NCI-H2171 (cell line): ENCODE measurements at places on chromosomes 1 and 21.

GRCh38 chr21:35323947-35324346 lies 274.8 kb upstream of the RUNX1 start:
- no peak for DNase-seq

- no peak for DNase-seq
Measured at GRCh38 chr1:95438218-95438948, 204.4 kb downstream of the RWDD3 start.

DNA sequence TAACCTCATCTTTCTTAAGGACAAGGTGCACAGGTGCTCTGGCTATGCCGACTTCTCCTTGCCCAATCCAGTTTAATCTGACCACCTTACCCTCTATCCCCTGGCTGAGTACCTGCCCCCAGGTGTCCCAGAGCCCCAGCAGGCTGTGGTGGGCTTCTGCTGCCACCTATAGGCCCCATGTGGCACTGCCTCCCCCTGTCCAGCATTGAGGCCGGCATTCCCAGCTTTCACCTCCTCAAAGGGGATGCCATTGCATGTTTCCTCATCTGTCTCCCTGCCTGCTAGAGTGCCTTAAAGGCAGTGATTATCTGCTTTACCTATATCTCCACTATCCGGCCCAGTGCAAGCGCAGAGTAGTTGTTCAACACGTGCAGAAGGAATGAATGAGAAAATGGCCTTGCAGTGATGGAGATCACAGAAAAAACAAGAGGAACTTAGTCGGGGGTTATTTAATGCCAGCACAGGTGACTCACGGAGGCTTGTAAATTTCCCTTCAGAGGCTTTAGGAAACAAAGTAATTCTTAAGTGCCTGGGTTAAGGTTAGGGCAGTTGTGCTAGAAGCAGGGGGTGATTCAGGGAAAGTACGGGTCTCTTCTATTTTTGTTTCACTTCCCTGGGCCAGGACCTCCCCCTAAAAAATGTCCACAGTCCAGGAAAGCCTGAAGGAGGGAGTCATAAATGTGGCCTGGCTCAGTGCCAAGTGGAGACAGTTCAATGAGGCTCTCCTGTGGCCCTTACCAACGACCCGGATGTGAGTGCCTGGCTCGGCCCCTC lies 131.8 kb upstream of the NGF start:
- DNase-seq, result no peak

DNA sequence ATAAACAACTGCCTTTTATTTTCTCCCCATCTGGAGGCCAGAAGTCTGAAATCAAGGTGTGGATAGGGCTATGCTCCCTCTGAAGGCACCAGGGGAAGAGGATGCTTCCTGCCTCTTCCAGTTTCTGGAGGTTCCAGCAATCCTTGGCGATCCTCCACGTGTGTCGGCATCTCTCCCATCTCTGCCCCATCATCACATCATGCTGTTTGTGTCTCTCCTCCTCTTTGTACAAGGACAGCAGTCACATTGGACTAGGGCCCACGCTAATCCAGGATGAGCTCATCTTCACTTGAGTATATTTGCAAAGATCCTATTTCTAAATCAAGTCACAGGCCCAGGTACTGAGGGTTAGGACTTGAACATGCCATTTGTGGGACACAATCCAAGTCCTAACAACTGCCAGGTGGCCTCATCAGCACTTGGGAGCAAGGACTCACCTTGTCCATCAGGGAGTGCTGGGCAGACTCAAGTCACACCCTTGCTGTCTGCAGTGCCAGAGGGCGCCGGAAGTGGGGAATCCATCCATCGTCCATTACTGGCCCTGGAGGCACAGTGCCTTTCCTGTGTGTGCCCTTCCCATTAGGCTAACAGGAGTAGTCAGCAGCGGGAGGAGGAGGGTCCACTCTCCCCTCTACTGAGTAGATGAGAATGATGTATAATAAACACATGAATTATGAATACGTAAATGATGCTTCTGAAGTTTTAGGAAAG lies 185.4 kb upstream of the AJAP1 start:
- DNase-seq, result no peak

GRCh38 chr1:26539722-26540121 lies 10.2 kb downstream of the RPS6KA1 start:
- no peak for DNase-seq

- DNase-seq, result no peak
Measured at GRCh38 chr1:190277107-190277506, 200.6 kb downstream of the BRINP3 start.

- no peak for DNase-seq
Measured at GRCh38 chr1:89540406-89540970, 15.9 kb downstream of the LRRC8B start.

DNA sequence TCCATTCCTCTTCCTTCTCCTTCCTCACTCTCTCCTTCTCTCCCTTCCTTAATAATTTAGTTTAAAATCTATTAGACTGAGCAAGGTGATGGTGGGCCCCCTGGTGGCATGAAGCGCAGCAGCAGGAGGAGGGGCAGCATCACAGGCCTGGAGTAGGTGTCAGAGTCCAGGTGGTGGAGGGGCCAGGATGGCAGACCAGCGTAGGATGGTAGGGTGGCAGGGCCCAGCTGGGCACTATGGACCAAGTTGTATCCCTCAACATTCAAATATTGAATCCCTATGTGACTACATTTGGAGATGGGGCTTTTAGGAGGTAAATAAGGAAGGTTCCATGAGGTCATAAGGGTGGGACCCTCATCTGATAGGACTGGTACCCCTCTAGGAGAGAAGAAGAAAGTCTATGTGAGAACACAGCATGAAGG lies 61.0 kb downstream of the WDR4 start:
- DNase-seq, result no peak

- no peak for DNase-seq
Measured at GRCh38 chr1:2587860-2588571, 1.4 kb downstream of the PRXL2B start.

GRCh38 chr1:218667781-218668516 lies 322.8 kb downstream of the TGFB2 start:
- DNase-seq, result no peak

GRCh38 chr1:183954496-183954895 lies 83.0 kb downstream of the COLGALT2 start:
- DNase-seq, result no peak

DNA sequence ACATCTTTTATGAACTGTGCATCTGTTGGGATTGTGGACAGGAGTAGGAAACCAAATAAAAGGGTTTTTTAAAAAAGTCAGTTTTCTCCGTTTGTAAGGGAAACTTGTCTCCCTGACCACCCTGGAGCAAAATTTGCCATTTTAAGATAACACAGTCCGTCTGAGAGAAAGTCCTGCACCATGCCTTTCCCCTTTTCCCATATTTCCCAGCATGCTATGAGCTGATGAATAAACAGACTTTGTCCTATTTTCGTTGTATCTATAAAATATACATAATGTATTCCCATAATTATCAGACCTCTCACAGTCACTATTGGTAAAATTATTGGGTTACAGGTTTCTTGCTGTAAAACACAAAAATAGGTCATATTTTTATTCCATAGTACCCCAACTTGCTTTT lies 1.7 kb upstream of the AKT3 start:
- DNase-seq, result no peak

- DNase-seq, result no peak
Measured at GRCh38 chr21:33510826-33511225, 19.3 kb upstream of the DNAJC28 start.

DNA sequence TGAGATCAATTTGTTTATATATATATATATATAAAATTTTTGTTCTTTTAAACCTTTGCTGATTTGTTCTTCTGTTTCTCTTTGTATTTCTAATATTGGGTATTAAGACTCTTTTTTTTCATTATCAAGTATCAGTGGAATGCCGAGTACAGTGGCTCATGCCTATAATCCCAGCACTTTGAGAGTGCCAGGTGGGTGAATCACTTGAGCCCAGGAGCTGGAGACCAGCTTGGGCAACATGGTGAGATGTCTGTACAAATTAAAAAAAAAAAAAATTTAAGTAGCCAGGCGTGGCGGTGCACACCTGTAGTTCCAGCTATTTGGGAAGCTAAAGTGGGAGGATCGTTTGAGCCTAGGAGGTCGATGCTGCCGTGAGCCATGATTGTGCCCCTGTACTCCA lies 67.1 kb downstream of the MAST2 start:
- no peak for DNase-seq

DNA sequence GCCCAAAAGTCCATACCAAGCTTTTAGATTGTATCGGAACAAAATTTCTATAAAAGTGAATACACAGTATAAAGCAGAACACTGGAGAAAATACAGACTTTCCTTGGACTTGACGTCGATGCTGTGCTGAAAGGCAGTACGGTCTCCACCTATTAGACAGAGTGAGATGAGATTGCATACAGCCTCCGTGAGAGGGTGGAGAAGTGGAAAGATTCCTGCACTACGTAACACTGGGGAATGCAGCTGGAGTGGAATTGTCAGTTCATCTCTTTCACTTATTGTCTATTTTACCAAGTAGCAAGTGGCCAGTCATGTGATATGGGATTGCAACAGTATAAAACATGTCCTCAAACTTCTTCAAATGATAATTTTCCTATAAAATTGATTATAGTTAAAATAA lies 209.5 kb downstream of the ZP4 start:
- DNase-seq, result no peak
